ENCODE measurements at places on chromosomes 1 and 21.

DNA sequence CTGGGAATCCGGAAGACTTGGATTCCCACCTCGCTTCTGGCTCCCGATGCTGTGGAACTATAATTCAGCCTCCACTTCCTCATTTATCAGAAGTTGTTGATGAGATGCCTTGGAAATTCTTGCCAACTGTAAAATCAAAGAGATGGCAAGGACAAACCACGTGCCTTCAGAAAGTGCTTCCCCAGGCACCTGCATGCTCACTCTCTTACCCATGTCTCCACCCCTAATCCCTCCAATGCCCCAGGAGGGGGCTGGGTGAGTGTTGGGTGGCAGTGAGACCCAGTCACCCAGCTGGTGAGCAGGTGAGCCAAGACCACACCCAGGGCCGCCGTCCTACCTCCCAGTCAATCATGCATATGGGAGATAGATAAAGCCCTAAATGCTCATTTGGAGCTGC is 160.8 kb downstream of the PSMG1 start:
- no peak for DNase-seq

DNA sequence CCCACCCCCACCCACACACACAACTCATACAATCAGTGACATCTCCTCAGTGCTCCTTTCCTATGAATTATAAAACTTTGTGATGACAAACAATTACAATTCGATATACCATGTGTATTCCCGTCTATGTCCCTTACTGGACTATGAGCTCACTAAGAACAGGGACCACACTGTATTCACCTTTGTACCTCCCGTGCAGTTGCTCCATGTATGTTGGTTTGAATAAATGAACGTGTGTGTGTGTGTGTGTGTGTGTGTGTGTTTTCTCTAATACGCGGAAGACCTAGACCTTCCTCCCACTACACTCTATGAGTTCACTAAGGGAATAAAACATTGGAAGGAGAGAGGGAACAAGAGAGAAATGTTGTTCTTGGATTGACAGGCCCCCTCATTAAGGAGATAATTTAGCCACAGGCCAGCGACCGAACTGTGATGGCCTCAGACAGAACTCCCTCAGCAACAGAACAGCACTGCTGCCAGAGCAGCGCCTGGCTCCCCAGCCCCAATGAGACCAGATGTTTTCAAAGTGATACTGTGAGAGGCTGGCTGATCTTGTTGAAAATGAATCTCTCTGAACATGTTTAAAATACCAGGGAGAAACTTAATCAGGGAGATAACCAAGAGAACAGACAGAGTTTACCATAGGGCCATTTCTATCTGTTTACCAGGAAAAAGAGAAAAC is 21.7 kb downstream of the BCAR3 start:
- DNase-seq, result no peak

DNA sequence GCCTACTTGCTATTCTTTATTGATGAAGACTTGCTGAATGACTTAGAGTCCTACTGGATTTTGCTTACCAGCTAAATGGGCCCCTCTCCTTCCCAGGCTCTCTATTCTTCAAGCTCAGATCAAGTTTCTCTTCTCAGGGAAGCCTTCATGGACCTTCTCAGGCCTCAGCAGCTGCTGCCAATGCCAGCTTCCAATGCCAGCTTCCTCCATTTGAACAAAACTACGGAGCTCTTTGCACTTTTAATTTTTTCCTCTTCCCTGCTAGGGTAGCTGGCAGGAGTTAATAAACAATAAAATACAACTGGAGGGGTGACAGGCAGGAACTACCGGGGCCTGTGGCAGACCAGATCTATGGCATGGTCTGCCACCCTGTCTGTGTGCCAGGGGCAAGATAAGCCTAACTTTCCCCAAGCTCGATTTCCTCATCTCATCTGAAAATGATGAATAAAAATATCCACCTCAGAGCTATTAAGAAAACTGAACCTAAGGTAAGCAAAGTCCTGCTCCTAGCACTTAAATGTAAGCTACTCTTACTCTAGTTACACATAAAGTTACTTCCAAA is 995 bp upstream of the IPO13 start:
- no peak for DNase-seq

DNA sequence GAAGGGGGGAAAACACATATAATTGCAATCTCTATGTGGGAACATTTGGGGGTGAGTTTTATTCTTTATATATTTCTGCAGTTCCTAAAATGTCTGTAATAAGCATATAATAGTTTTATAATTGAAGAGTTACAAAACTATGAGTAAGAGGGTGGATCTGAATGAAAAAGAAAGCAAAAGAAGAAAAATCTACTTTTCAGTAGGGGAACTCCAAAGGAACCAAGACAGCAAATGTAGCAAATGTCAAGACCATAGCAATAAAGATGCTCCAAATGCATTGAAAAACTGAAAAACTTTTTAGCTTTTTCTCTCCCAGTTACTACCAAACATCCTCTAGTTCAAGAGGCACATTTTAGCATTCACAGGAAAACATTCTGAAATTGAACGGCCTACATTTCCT is 434.8 kb downstream of the LMO4 start:
- DNase-seq, result no peak

DNA sequence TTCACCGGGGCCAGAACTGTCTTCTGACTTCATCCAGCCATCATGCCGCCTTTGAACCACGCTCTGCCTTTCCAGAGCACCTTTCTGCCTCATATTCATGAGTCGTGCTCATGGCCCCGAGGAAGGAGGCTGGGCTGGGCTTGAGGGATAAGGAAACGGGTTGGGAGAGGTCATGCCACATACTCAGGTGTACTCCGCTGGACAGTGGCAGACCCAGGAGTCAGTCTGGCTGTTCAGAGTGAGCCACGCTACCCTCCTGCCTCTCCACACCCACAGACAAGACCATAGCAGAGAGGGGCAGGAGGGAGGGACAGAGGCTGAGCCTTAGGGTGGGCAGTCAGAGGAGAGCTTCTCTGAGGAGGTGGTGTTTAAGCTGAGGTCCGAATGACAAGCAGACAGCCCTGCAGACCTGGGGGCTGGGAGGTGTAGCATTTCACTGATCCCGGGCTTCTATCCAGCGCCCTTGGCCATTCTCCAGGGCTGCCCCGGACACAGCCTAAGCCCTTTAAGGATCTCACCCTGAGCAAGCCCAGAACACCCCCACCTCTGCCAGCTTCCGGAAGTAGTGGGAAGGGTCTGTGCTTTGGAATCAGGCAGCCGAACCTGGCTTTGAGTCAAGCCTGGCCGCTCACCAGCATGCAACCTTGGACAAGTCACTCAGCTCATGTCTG is 102.3 kb downstream of the LACTBL1 start:
- DNase-seq, result no peak

DNA sequence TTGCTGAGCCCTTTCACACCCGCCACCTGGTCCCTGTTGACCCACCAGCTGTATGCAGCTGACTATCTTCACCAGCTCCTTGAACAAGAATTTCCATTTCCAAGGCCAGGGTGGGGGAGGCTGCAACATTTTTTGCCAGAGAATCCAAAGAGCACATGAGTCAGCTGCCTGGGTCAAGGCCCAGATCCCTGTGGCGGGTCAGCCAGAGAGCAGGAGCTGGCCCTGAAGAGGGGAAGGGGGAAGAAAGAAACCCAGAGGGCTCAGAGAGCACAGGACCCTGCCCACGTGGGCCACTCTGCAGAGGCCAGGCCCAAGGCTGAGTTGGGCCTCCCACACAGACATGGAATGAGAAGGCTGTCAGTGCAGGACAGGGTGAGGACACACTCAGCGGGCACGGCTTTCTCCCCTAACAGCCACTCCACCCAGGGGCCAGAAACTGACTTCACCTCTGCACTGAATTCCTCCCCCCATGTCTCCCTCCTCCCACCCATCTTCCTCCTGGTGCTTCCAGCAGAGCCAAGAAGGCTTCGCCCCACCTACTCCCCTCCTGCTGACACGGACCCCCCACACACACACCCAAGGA is 28.9 kb downstream of the S100A6 start:
- no peak for DNase-seq

DNA sequence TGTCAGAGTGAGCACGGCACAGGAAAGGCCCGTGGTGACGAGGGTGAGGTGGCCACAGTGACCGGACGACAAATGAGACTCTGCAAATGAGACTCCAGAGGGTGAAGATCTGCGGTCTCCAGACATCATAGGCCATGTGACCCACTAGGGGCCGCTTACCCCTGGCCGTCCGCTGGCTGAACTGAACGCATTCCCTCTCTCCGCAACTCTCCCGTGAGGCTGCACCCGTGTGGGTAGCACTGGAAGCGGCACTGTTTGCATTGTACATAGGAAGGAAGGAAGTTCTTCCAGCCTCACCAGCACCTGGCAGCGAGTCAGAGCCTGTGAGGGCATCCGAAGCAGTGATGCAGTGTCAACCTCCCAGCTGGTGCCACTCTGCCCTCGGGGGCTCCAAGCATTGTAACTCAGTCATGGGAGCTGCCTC is 23.6 kb upstream of the SPSB1 start:
- no peak for DNase-seq

GRCh38 chr1:176770066-176770465 is 307.1 kb downstream of the PAPPA2 start:
- DNase-seq, result no peak

GRCh38 chr1:22628698-22629444 is 7.6 kb upstream of the C1QA start:
- no peak for DNase-seq

DNA sequence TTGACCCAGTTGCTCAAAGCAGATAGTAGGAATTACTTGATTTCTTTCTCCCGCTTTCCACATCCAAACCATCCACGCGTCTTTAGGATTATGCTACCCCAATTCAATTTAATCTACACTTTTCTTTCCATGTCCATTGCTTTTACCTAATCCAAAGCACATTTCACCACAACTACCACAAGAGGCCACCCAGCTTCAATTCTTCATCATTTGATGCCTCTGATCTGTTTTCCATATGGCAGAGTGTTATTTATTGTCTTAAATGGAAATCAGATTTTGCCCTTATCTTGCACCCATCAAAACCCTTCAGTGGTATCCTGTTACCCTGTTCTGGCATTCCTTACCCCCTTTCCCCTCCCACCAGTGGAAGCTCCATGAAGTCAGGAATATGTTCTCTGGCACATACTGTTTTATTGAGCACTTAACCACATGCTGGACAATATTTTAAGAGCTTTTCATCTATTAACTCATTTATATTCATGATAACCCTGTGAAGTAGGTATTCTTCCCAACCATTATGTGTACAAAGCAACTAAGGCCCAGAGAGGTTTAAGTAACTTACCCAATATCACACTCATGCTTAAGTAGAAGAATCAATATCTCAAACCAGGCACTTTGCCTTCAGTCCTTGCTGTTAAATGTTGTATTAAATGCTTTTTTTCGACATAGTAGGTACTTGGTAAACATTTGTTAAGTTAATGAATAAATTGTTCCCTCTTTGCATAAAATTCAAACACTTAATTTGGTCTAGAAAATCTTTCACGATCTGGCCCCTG is 34.6 kb downstream of the CLIC4 start:
- no peak for DNase-seq

DNA sequence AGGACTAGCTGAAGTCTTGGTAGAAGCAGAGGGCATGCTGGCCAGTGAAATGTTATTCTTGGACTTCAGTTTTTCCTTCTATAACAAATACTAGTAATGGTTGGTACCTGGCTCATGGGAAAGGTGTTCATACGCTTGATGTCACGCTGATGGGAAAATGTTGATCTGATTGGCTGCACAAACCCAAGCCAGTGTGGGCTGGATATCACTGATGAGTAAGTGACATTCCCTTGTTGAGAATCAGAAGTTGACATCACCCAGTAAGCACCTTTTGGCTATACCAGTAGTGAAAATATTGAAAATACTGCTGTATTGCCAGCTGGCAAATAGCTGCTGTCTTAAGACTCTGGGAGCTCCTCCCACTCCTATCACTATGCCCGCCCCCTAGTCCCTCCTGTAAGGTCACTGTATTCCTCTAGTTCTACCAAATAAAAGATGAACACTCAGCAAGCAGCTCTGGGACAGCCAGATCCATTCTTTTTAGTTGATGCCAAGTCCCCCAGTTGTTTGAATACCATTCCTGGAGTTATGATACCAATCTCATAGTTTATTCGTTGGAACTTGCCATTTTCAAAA is 168.2 kb downstream of the GRIK1 start:
- no peak for DNase-seq

DNA sequence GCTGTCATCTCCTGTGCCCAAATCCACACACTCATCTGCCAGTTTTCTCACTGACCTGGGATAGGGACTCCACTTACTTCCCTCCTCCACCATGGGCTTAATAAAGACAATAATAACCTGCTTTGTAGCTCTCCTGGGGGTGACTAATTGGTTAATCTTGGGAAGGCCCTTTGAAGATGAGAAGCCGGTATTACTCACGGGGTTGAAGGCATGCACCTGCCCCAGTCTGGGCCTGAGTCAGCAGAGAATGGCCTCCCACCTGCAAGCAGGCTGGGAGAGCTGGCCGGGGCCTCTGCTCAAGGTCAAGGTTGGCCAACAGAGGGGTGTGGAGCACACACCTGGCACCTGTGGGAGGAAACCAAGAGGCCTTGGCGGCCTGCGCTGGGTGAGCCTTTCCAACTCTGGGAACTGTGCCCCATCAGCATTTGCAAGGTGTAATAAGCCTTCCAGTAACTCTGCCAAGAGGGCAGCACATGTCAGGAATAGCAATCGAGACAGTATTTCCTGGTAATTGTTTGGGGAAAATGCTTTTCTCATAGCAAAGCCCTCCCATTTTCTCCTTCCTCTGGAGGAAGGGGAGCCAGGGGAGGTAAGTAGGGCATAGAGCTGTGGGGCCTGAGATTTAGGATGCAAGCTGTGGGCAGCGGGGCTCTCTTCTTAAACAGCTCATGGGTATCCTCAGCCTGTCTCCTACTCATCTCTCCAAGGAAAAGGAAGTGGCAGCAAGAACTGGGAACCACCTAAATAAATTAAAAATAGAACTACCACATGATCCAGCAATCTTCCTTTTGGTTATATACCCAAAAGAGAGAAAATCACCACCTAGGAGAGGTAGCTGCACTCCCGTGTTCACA is 49.0 kb downstream of the TOMM20 start:
- no peak for DNase-seq

DNA sequence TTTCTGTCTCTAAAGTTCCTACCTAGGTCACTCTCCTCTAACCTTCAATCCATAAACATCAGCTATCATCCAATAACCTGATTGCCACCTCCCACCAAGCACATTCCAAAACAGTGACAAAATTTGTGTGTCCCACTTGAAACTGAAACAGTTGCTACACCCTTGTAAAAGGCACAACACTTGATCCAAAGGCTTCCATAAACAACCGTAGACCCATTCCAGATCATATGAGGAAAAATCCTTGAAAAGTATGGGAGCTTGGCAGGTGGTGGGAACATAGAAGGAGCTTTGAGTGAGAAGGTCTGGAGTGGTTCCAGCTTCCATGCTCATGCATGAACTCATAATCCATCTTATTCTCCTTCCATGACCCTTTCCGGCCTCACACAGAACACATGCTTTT is 82.0 kb upstream of the ATP1A1 start:
- DNase-seq, result no peak

DNA sequence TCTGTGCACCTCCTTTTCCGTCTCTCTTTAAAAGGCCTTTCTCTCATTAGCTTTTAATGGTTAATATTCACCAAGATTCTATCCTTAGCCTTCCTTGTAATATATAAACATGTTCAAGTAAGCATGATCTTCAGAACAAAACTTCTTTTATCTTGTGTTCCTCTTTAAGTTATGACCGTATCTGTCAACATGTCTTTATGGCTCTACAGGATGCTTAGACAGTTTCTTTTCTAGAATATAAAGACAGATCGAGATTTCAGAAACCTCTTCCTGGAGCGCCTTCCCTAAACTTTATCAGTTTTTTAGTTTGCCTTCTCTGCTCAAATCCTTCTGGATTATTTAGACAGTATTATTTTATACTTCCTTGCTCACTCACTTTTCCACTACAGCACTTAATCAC is 7.2 kb downstream of the RO60 start:
- no peak for DNase-seq

All from activated CD8-positive, alpha-beta memory T cell treated with anti-CD3 and anti-CD28 coated beads for 24 hours (primary cell).